ENCODE measurements at places on chromosomes 1 and 21.

DNA sequence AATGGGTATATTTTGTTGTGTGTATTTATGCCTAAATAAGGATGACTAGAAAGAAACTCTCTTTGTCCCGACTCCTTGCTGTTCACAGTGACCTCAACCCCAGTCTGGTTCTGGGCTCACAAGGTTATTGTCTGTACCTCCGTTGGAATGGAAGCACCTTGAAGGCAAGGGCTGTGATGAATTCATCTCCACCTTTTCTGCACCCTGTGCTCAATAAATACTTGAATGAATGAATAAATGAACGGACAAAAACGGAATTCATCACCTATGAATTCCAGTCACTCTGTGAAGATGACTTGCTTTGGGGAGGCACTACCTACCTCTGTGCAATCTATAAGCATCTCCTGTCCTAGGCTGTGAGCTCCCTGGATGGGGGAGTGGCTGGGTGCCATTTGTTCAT, 39.3 kb downstream of the HSPG2 start:
- no peak for DNase-seq

DNA sequence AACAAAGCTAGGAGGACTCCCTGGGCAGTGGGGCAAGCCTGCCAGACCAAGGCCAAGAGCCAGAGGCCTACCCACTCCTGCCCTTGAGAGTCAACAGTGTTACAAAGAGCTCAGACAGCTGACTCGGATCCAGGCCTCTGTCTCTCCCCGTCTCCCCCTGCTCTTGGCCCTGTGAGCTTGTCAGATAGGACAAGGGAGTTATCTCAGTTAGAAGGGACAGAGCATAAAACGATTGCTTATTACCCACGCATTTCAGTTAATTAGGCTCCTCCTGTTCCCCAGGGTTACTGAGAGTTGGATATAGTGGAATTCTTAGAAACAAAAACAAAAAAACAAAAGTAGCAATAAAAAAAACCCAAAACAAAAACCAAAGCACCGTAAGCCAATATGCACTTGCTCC, 1.3 kb downstream of the SLC41A1 start:
- DNase-seq, result no peak

DNA sequence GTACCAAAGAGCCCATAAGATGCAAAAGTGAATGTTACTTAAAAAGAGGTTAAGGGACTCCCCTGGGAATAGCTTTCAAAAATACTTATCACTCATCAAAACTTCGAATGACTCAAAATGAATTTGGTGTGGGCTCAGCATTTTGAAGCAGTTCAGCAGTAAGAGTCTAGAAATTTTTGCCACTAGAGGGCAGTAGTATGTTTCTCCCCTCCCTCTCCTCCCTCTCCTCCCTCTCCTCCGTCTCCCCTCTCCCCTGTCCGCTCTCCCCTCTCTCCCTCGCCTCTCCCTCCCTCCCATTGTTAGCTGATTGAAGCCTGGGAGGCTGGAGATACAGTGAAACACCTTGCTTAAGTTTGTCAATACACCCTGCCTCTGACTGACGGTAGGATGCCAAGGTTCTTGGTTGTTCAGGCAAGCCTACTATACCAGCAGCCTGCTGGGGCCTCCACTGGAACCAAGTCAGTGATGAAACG, 70.8 kb upstream of the TENT5C start:
- no peak for DNase-seq

DNA sequence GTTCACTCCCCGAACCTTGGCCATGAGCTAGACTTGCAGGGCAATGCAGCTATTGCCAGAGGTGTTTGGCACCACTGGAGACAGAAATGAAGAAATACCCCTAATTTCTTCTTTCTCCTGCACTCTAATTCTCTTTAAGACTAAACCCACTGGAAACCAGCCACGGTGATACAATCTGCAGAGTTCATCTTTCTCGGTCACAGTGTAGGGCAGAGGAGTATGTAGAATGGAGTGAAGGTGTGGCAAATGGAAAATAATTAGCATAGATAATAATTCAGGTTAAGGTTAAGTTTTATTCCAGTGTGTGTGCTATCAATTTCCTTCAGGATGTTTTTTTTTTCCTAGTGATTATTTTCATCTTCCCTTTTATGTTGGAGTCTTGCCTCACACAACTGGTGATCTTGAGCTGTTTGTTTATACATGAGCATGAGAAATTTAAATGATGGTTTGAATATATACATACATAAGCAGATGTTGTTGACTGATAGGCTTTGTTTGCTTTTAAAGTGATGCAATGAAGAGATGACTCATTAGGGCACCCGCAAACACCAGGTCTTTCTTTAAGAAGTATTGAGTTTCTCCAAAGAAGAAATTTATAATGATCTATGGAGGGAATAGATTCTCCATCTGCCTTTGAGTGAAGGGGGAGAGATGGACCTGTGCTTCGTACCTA, 81.9 kb downstream of the SPATA17 start:
- DNase-seq, result no peak

DNA sequence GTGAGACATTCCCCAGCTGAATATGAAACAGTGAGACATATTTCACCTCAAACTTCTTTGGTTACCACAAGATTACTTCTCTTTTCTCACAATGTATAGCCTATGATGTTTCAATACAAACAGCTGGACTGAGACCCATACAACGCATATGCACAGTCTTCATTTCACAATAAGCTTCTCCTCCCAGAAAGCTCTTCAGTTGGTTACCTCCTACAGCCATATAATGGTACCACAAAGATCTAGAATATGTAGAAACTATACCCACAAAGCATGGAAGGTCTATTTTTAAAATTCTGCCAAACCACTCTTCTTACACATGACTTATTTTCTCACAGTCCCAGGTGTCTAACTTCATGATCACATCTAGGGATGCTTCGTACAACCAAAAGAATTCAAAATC, 70.8 kb downstream of the JAK1 start:
- peak; percentile 90 for DNase-seq

DNA sequence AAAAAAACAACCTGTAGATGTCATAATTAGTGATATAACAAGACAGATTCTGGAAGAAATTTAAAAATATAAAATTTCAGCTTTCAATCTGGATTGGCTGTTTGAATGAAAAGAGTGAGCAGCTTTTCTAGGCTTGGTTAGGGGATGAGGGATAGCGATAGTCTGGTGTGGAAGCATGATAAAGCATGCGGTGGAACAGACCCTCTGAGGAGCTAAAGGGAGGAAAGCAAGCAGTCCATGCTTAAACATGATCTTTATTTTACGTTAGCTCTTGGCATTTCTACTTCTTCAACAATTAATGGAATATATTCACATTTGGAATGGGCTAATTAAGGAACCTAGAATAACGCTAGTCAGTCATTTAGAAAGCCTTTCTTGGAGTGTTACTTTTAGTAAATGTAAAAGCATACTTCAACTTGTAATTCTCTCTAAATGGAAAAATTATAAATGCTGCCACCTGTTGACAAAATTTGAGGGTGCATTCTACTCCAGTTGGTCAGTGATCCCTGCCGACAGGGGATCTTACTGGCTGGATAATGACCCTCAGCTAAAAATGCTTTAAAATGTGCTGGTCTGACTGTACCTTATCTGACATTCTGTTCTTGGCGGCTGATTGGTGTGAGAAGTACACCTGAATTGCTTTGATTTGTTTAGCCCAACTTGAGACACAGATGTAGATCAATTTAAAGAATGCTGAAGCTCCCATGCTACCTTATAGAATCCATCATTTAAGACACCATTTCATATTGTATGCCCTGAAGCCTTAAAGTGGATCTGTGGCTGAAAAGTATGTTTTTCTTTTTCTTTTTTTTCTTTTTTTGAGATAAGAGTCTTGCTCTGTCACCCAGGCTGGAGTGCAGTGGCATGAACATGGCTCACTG, 61.2 kb downstream of the AK4 start:
- DNase-seq, result no peak

- DNase-seq, result peak; percentile 27
Measured at GRCh38 chr1:180278596-180279395, 48.7 kb downstream of the LHX4 start.

DNA sequence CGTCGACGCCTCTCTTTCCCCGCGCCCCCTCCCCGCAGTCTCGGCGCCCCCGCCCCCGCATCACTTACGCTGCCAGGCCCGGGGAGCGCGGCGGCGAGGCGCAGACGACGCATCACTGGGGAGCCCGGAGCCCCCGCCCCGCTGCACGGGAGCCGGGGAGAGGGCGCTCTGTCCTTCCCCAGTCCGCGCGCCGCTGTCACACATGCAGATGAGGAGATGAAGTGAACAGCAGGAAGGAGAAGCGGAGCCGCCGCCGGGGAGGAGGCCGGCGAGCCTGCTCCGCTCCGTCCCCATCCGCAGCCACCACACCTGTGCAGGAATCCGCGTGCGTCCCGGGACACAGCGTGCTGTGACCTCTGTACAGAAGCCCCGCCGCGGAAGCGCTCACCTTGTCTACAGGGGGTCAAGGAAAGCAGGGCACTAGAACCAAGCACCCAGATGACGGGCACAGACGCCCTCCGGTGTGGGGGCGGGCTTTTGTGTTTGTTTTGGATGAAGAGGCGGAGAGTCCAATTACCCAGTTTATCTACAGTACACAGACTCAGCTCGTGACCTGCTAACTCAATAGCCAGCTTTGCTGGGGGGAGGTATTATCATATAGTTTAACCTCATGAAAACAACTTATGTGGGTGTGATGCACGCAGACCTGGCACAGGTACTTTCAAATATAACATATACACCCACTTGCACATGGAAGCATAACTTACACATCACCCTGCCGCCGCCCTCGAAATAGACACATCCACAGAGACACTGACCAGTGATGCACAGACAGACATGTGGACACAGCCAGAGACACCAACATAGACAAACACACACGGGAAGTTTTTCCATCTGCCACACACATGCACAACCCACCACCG, 12.4 kb downstream of the KLHDC8A start:
- DNase-seq, result no peak

DNA sequence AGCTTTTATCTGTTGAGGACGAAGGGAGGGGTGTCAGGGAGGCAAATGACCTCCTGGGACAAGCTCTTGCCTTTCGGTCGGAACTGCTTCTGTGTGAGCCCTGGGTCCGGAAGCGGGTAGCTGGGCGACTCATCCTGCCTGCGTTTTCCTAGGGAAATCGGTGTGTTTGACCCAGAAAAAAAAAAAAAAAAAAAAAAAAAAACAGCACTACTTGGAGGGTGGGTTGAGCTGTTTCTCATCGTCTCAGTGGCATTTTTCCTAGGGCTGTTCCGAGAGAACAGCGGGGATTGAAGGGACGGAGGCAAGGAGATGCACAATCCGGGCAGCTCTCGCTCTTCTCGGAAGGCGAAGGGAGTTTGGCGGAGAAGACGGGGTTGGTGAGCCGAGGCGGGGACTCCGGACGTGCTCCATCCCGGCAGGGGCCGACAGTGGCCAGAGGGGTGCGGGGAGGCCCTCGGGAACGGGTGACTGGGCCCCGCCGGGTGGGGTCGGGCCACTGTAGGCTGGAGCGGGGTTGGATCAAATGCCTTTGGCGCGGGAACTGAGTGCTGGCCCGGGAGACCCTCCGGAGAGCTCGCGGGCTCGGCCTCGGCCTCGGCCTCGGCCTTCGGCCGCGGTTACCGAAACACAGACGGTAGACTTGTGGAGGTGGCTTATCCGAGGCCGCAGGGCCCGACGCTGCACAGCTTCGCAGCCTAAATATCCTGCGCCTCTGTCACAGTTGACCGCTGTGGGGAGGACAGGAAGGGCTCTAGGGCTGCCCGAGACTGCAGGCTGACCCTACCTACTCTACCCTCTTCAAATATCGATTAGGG, 2.4 kb upstream of the BARHL2 start:
- no peak for DNase-seq

GRCh38 chr1:44855742-44856141, 12.7 kb upstream of the PTCH2 start:
- DNase-seq, result no peak

DNA sequence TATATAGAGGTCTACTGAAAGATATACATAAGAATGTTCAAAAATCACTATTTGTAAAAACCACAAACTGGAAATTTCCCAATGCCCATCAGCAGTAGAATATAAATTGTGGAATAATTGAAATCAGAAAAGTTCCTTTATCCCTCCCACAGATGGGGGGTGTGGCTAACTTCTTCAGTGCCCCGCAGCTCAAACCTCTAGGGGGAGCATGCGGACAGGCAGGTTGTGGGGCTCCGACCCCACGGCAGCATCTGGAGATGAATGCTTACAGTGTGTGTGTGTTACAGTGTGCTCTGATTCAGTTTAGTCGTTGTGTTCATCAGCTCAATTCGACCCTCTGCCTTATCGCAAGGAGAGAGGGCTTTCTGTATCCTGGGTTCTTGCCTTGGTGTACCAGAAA, 262.1 kb upstream of the LRRC7 start:
- DNase-seq, result no peak

GRCh38 chr1:204945565-204945977, 74.9 kb downstream of the NFASC start:
- no peak for DNase-seq

DNA sequence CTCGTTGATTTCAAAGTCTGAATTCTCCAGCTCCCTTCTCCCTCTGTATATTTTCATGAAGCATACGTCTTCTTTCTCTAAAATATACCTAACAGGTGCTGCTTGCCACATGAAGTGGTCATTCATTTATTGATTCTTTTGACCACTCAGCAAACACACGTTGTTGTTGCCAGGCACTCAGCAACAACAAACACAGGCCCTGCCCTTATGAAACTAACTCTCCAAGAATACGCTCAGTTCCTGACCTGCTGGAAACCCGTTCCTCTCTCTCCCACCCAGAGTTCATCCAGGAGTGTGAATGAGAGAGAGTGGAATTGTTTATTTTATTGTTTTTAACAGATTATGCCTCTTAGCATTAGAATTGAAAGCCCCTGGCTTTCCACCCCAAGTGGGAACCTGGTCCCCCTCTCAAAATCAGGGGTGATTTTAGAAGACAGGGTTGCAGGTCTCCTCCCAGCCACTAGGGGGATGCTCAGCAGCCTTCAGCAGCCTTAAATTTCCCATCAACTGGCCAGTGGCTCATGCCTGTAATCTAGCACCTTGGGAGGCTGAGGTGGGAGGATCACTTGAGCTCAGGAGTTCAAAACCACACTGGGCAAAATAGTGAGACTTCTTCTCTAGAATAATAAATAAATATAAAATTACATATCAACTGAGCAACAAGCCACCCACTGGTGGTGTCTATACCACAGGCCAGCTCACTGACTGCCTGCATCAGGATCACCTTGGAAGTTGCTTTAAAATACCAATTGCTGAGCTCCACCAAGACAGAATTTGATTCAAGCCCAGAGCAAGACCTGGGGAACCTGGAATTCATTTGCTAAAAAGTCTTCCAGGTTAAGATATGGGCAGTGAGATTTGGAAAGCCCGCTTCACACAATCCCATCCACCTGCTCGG, 181.0 kb upstream of the KLHDC7A start:
- DNase-seq, result no peak

- no peak for DNase-seq
Measured at GRCh38 chr1:155018617-155019348, 14.8 kb downstream of the DCST2 start.
